AG04450 (cell line): ENCODE measurements at places on chromosomes 1 and 21.
A peak's percentile ranks its signal among the peaks of the same experiment; 100 is the strongest.

GRCh38 chr1:59484096-59484495, 187.2 kb downstream of the FGGY start:
- peak; percentile 67 for DNase-seq

- DNase-seq: no peak
Measured at GRCh38 chr1:154418923-154419619, 13.9 kb downstream of the IL6R start.

DNA sequence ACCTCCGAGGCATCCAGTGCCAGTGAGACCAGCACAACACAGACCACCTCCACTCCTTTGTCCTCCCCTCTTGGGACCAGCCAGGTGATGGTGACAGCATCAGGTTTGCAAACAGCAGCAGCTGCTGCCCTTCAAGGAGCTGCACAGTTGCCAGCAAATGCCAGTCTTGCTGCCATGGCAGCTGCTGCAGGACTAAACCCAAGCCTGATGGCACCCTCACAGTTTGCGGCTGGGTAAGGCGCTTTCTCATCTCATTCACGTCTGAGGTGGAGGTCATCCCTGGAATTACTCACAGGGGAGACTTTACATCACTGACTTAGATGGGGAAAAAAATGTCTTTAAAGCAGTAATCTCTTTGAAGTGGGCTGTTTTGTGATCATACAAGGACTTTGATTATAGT, 106.3 kb downstream of the CD247 start:
- DNase-seq: no peak

GRCh38 chr21:45405819-45406762, 1.1 kb downstream of the COL18A1 start:
- DNase-seq: no peak

GRCh38 chr1:187294421-187295201, 465.9 kb downstream of the PLA2G4A start:
- DNase-seq: no peak

DNA sequence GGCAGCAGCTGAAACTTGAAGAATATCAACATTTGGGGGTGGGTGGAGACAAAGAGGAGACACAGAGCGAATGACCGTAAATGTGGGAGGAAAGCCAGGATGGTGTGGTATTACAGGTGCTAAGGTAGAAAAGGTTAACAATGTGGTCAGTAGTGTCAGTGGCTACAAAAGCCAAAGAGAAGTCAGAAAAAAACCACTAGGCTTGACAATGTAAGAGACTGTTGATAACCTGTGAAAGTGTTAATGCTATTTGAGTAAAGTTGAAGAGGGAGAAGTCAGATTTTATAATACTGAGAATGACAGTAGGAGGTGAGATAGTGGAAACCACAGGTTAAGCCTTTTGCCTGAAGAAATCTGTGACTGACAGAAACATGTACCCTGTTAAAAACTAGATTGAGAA, 120.8 kb downstream of the CLEC20A start:
- DNase-seq: no peak

DNA sequence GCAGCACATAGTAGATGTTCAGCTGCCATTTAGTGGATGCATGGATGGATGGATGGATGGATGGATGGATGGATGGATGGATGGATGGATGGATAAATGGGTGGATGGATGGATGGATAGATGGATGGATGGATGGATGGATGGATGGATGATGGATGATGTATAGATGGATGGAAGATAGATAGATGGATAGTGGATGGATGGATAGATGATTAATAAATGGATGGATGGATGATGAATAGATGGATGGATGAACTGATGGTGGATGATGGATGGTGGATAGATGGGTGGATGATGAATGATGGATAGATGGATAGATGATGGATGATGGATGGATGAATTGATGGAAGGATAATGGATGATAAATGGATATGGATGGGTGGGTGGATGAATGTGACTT, 20.6 kb downstream of the MATN1 start:
- DNase-seq: no peak

- no peak for DNase-seq
Measured at GRCh38 chr1:17338706-17339493, 30.9 kb downstream of the PADI4 start.

GRCh38 chr21:42302076-42302650, 13.0 kb downstream of the TFF3 start:
- no peak for DNase-seq

DNA sequence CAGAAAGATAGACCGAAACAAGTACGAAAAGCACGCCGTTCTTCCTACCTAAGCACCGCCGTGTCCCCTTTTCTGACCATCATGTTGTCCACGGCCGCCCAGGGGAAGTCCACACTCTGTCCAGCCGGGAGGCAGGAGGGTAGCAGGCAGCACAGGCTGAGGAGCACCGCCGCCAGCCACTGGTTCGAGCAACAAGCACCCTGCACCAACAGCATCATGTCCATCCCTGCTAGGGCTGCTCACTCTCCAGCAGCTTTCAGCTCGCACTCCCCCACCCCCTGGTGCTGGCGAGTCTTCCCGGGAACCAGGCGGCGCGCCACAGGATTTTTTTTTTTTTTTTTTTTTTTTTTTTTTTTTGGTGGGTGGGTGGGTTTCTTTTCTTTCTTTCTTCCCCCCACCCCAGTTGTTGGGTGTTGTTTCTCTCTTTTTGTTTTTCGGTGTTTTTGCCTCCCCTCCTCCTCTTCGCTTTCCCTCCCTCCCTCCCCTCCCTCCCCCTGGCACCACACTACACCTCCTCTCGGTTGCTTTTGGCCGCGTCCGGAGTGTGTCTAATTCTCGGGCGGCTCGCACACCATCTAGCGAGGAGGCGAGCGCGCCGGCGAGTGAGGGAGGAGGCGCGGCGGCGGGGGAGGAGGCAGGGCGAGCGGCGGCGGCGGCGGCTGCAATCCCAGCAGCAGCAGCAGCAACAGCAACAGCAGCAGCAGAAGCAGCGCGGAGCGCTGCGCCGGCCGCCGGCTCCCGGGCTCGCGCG, at the start of gene NEGR1:
Gene NEGR1 (minus strand): TSS at position 269 of the 751 bp plus-strand sequence.
- DNase-seq: peak; percentile 83

DNA sequence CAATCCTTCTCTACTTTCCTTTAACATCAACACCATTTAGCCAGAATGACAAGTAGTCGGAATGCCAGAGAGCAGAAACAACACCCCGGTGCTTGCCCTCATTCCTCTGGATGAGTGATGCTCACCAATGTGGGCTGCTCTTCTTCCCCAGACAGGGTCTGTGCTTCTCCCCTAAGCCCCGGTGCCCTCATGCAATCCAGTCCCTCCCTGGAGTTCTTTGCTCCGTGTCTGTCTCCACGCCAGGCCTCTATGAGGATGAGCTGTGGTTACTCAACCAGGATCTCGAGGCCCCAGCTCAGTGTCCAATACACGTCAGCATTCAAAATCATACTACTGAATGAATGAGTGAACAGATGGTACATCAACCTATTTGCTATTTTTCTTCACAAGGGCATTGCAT, 29.7 kb upstream of the PDE9A start:
- DNase-seq: no peak

GRCh38 chr21:31873696-31874599, 1.1 kb downstream of the HUNK start:
- no peak for DNase-seq

DNA sequence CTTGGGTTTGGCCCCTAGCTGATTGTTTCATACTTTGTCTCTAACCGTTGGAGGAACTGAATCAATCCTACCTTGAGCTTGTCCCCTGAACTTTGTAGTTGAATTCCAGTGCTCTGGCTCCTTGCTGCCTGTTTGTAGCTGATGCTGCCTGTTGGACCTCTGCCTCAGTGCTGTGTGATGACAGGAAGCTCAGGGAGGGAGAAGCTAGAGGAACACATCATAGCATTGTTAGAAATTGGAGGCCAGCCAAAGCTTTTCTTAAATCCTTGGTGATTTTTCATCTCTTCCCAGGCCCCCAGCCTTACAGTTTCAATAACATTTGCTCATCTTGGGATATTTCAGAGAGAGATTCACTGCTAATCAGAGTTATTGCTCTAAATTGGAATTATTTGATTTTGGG, 34.0 kb downstream of the MACF1 start:
- peak; percentile 54 for DNase-seq

DNA sequence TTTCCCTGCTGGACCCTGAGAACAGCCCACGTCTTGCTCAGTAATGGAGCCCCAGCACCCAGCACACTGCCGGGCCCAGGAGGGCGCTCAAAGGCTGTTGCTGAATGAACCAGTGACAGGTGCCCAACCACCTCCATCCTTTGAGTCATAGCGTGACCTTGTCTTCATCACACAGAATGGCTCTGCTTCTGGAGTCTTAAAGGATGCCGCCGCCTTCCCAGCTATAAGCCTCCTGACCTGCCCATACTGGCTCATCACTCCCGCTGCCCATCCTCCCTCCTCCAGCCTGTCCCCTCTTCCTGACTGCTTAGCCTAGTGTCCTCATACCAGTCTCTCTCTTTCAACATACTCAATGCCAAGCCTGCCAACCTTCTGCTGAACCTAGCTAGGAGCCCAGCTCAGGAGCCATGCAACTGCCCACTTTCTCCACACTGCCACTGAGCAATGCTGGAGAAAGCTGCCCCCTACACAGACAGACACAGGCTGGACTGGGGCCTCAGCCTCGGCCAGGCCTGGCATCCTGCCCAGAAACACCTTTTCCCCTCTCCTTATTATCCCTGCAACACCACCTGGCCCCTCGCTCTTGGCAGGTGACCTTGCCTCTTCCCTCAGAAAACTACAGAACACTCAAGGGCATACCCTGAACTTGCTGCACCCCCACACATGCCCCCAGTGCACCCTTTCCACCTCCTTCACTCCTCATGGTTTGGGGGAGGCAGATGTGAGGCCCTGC, 14.1 kb downstream of the TTC39A start:
- no peak for DNase-seq

GRCh38 chr1:119639109-119639508, 9.0 kb downstream of the ZNF697 start:
- DNase-seq: no peak

- no peak for DNase-seq
Measured at GRCh38 chr1:87513966-87514660, 185.4 kb downstream of the LMO4 start.

GRCh38 chr1:173052681-173053196, 2.0 kb upstream of the TNFSF18 start:
- no peak for DNase-seq

- DNase-seq: no peak
Measured at GRCh38 chr21:44800103-44800502, 1.5 kb downstream of the UBE2G2 start.

GRCh38 chr1:156801409-156802121, 15.1 kb downstream of the SH2D2A start:
- no peak for DNase-seq

- DNase-seq: no peak
Measured at GRCh38 chr1:94110946-94111740, 9.8 kb downstream of the ABCA4 start.

DNA sequence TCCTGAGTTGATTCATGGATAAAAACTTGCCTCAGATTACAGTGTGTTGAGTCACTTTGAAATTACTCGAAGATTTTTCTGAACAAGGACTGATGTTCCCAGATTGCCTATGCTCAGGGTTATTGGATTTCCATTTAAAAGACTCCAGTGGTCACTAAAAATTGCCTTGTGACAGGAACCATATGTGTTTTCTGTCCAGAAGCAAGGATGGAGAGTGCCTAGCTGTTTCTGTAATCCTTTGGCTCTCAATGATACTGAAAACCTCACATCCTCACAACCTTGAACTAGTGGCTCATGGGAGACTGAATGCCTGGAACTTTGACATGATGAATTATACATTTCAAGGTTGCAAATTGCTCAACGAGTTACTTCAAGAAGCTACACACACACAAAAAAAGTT, 1271.8 kb downstream of the BRINP3 start:
- no peak for DNase-seq

- no peak for DNase-seq
Measured at GRCh38 chr1:30879940-30880677, 28.4 kb downstream of the SDC3 start.

- DNase-seq: no peak
Measured at GRCh38 chr1:84769636-84770035, 79.4 kb upstream of the SSX2IP start.
